Memory B cell (primary cell): ENCODE measurements at places on chromosomes 6 and 20.

DNA sequence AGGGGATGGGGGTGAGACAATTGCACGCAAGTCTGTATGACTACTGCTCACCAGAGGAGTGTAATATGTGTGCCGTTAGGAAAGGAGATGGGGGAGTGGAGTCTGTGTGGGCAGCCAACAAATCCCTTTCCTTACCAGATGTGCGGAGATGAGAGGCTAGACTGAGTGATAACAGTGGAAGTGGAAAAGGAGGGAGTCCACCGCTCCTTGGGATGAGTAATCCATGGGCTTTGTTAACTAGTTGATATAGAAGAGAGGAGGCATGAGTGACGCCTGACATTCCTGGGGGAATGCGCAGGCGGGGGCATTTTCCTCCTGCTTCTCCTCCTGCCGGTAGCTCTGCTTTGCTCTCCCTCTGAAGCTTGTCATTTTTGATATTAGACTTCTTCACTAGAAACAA, 13.5 kb upstream of the SMIM26 start:
- no peak for DNase-seq

- DNase-seq = peak; percentile 78
Measured at GRCh38 chr6:27157459-27158315, 89.8 kb upstream of the PRSS16 start.

GRCh38 chr6:128822271-128822670, 60.7 kb upstream of the LAMA2 start:
- no peak for DNase-seq

DNA sequence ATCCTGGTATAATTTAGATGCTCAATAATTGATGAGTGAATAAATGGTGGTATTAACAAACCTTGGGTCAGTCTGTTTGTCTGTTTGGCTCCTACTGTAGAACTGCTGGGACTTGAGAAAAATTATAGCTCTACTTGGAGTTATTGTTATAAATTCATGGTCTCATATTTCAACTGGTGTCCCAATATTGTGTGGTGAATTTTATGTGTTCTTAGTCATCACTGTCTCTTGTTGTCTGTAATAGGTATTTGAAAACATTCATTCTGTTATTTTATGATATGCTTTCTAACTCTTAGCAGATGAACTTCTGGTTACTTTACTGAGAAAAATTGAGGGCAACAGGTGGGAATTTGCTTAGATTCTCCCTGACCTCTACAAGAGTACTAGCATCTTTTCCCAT, 221.4 kb downstream of the CDKAL1 start:
- DNase-seq = no peak

GRCh38 chr6:127641905-127642304, 64.9 kb downstream of the C6orf58 start:
- DNase-seq = no peak

GRCh38 chr6:154228521-154228905, 128.1 kb downstream of the IPCEF1 start:
- DNase-seq = no peak

DNA sequence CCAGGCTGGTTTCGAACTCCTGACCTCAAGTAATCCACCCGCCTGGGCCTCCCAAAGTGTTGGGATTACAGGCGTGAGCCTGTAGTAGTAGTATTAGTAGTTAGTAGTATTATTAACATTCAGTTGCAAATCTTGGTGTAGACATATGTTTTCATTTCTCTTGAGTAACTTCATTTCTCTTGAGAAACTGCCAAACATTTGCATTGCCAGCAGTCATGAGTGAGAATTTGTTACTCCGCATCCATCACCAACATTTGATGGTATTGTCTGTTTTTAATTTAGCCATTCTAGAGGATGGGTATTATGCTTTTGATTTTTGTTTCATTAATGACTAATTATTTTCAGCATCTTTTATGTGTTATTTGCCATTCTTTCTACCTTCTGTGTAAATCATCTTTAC, 1.5 kb upstream of the ERVFRD-1 start:
- DNase-seq = no peak

DNA sequence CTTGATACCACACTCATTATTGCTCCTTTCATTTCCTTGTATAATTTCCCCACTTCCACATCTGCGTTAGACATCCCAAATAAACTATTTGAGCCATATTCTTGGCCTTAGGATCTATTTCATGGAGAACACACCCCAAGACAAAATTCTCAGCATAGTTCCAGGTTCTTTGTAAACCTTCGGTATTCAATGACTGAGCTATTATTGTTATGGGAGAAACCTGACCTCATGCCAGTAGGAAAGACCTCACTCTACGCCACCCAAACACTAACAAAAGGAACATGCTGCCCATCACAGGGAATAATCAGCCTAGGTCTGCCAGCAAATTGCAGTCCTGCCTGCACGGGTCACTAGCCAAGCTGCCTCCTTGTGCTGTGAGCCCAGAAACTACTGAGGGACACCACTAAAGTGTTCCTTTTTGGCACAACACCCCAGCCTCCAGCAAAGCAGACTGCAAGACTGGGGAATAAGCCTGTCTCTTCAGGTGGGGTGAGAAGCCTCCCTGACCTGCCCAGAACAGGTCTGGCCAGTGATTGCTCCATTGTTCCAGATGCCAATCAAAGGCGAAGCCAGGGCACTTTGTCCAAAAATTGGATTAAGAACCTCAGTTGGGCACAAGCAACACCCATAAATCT, 371.8 kb downstream of the MAFB start:
- no peak for DNase-seq

DNA sequence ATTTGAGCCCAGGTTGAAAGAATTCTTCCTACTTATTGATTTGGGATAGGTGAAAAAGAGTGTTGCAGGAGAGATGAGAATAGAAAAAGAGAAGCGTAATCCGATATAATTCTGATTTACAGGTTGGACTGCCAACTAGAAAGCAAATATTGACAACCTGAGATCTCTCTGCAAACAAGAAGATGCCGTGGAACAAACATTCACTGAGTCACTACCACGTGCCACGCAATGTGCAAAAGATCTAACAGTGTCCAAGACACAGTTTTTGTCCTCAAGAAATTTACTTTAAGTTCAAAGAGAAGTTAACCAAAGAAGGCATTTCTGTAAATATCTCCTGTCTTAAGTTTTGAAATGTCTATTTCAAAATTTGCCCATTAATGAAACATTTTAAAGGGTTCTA, 578.0 kb upstream of the ARID1B start:
- DNase-seq = no peak

GRCh38 chr6:89640804-89641203, 2.3 kb upstream of the LYRM2 start:
- DNase-seq = no peak

- no peak for DNase-seq
Measured at GRCh38 chr6:35443341-35444030, 8.7 kb upstream of the FANCE start.

GRCh38 chr20:59422872-59423544, 122.6 kb downstream of the EDN3 start:
- no peak for DNase-seq

- DNase-seq = no peak
Measured at GRCh38 chr6:40477246-40478126, 109.7 kb downstream of the LRFN2 start.

DNA sequence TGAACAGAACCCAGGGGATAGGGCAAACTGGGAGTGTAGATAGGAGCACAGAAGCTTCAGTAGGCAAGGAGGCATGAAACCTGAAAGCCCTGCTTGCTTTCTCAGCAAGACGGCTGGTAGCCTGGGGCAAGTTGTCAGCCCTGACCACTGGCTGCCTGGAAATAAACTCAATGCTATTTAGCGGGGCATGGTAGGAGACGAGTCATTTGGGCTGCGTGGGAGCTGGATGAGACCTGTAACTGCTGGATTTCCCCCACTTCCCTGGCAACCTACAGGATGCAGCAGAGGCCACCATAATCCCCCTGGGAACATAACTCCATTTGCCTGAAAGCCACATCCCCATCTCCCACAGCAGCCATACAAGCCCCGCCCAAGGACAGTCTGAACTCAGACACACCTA, 332.6 kb upstream of the TBX18 start:
- DNase-seq = no peak

DNA sequence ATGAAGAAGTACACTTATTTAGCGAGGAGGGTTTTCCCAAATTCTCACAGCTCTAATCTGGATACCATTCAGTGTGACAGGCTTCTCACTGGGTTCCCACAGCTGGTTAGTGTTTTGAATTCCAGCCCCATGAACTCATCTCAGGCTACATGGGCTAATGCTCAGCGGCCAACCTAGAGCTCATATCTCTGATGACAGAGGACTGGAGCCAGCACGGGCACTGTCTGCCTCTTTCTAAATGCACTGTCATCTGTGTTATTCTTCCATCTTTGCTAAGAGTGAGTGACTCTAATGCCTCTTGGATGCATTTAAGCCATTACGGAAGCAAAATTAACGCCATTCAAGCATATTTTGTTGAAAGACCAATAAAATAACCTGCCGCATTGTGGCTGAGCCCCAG, 308.9 kb upstream of the JAG1 start:
- no peak for DNase-seq

- DNase-seq = no peak
Measured at GRCh38 chr6:3500262-3501014, 43.6 kb upstream of the SLC22A23 start.

DNA sequence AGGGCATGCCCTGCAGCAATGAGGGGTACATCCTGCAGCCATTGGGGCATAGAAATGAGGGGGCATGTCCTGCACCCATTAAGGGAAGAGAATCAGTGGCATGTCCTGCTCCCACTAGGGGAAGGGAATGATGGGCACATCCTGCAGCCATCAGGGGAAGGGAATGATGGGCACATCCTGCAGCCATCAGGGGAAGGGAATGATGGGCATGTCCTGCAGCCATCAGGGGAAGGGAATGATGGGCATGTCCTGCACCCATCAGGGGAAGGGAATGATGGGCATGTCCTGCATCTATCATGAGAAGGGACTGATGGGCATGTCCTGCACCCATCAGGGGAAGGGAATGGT, 49.7 kb downstream of the PSMB1 start:
- no peak for DNase-seq

DNA sequence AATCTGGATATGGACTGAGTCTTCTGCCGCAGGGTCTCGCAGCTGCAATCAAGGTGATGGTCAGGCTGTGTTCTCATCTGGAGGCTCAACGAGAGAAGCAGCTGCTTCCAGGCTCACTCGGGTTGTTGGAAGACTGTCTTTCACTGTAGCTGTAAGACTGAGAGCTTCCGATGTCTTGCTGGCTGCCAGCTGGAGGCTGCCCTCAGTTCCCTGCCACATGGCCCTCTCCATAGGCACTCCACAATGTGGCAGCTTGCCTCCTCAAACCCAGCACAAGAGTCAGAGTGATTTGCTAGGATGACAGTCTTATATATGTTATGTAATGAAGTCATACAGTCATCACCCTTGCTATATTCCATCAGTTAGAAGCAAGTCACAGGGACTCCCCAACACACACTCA, 290.5 kb upstream of the CDYL start:
- DNase-seq = no peak

- DNase-seq = no peak
Measured at GRCh38 chr20:48599106-48599747, 228.6 kb downstream of the PREX1 start.

DNA sequence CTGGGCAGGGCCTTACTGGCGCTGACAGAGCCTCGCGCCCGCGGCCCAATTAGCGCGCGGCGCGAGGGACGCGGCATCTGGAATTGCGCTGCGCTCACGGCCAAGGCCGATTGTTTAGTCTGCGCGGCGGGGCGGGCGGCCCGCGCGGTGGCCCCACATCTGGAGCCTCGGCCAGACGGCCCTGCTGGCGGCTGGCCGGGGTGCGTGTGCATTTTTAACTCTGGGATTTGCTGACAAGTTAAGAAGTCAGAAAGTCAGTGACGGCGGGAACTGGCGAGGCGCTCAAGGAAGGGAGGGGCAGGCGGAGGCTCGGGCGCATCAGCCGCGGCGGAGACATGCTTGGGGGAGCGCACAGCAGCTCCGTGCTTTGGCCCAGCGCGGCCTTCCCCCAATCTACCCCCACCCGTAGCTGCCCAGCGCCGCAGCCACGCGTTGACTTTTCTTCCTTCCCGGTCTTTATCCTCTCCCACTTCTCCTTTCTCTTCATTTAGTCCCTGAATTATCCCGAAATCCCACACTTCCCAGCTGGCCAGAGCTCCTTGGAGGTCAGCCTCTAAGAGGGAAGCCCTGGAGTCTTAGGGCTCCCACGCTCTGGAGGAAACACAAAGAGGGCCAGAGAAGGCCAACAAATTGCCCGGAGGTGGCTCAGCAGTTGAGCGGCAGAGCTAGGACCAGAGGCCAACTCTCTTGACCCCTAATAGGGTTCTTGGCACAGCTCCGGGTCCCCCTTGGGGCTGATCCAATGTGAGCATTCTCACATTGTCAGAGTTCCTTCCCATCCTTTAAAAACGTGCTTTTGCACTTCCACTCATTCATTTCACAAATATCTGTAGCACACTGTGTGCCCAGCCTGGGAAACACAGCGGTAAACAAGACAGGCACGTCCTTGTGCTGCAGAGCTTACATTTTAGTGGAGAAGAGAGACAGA, 40.8 kb upstream of the FOXP4 start:
- DNase-seq = peak; percentile 67

DNA sequence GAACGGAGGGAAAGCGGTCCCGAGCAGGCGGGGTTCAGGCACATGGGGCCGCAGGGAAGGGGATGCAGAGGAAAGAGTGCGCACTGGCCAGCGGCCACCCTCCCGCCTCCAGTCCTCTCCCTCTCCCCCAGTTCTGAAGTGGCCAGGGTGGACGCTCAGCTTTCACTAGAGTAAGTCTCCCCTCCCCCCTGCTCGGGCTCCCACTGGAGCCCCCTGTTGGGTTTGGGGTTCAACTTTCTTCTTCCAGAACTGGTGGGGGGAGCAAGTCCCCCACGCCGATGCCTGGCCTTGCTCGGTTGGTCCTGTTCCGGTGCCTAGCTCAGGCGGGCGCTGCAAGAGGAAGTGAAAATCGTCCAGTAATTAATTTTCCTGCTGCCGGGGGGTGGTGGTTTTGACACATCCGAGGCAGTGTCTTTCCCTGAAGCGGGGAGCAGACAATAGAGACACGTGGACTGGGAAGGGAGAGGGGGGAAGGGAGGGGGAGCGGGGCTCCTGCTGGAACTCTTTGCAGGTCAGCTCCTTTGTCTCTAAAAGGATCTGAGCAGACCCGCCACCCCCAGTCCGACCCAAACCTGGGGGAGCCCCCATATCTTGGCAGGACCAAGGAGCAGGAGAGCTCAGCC, 824 bp upstream of the SCRT2 start:
- no peak for DNase-seq

DNA sequence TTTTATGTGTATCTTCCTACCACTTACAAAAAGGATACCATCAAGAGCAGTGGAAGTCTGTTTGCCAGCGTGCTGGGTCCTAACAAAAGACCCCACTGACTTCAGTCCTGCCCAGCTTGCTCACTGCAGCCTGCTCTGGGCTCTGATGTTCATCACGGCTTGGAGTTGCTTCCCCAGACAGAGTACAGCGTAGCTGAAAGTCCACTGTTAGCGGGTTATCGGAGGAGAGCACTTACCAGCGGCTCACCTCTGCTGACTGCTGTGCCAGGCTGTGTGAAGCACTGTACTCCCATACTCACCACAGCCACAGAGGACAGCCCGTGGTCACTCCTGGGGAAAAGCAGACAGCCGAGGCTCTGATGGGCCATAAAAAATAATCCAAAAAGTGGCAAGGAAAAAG, 40.2 kb downstream of the CTCFL start:
- no peak for DNase-seq
